Activated T-cell treated with anti-CD3 and anti-CD28 coated beads, Interleukin-2, amount 50 U/mL, for 24 hours (primary cell): ENCODE measurements at places on chromosomes 6 and 20.

DNA sequence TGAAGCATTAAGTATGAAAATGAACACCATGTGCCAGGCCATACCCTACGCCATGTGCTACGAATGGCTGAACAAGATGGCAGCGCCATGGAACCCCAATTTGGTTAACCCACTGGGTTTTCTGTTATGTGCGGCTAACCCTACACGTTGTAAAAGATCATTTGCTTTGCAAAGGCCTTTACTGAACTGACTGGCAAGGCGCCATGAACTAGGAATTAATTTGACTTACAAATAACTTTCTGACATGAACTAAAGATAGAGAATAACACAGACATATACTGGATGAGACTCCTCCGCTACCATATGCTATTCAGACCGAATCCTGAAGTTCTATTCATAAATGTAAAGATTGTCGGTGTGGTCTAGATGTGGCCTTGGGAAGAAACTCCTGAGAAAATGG lies 3.9 kb downstream of the CNKSR3 start:
- H3K27ac ChIP-seq: no peak overlapping the region
- no peaks in the 10 kb centered on the region for H3K36me3 ChIP-seq
- no peak for DNase-seq
- H3K4me3 ChIP-seq: no peak overlapping the region
- H3K27me3 ChIP-seq: peaks cover 52% of the 10 kb centered on the region

- no peak for DNase-seq
- H3K27ac ChIP-seq: no peak overlapping the region
- H3K36me3 ChIP-seq: no peaks in the 10 kb centered on the region
- no peak overlapping the region for H3K4me3 ChIP-seq
These were observed 169.1 kb upstream of the PTCHD4 start for GRCh38 chr6:48280035-48280620.

DNA sequence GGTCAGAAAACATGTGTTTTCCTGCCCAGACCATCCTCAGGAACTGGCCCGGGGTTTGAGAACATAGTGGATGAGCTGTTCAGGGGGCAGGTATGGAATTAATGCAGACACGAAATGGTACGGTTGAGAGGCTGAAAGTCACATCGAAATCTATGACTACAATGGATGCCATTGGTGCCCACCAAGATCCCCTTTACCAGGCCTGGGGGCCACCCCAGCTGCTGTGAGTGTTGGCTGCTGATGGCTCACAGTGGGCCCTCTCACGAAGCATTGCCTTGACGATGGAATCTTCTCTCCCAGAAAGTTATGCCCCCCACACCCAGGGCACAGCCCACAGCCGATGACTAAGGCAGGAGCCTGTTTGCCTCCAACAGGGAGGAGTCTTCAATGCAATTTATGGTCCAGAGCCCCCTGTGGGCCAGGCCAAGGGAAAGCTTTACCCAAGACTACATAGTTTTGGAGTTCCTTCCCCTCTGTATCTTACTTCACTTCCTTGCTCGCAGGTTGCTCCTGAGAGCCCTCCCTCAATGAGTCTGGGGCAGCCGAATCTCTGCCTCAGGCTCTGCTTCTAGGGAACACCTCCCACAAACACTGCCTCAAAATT lies 92.6 kb downstream of the BFSP1 start:
- no peak overlapping the region for H3K27ac ChIP-seq
- H3K27me3 ChIP-seq: peaks cover 9% of the 10 kb centered on the region
- H3K4me1 ChIP-seq: no peaks in the 10 kb centered on the region
- no peaks in the 10 kb centered on the region for H3K36me3 ChIP-seq

GRCh38 chr20:46739431-46740213 lies 30.2 kb downstream of the SLC2A10 start:
- H3K4me1 ChIP-seq: no peaks in the 10 kb centered on the region
- no peaks in the 10 kb centered on the region for H3K36me3 ChIP-seq
- H3K4me3 ChIP-seq: no peak overlapping the region
- H3K27me3 ChIP-seq: peaks cover 65% of the 10 kb centered on the region
- H3K27ac ChIP-seq: no peak overlapping the region

GRCh38 chr6:101747716-101748115 lies 354.2 kb downstream of the GRIK2 start:
- no peaks in the 10 kb centered on the region for H3K36me3 ChIP-seq
- H3K4me3 ChIP-seq: no peak overlapping the region
- H3K27me3 ChIP-seq: no peaks in the 10 kb centered on the region
- no peak overlapping the region for H3K27ac ChIP-seq

DNA sequence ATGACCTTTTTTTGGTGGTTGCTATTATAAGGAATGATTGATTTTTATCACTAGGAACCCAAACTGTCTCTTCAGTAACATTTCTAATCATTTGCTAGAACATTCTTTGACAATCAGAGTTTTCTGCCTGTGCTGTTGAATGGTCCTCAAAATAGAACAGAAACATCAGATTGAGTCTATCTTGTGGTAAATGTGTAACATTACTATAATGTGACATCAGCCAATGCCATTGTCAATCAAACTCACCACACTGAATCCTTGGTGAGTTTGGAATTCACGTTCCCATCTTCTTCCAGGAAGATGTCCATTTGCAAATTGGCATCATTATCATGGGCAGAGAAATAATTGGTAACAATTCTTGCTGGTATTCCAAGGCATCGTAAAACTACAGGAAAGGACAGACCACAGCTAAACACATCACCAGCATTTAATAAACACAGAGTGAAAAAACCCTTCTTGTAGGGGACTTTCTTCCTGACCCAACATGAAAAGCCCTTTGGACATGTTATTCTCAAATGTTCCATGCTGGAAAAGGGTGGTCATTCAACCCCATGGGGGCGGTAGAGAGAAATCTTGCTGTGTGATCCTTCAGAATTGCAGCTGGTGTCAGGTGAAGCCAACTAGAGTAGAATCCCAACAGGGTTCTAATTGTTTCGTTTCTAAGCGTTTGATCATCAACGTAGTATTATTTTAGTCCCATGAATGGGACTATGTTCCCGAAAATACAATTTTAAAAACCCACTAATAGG lies 98.5 kb downstream of the F13A1 start:
- no peaks in the 10 kb centered on the region for H3K4me1 ChIP-seq
- H3K27ac ChIP-seq: no peak overlapping the region
- H3K36me3 ChIP-seq: no peaks in the 10 kb centered on the region
- H3K4me3 ChIP-seq: no peak overlapping the region
- DNase-seq: no peak

GRCh38 chr6:63649269-63649668 lies 13.7 kb downstream of the PHF3 start:
- H3K27me3 ChIP-seq: no peaks in the 10 kb centered on the region
- no peak for DNase-seq
- H3K27ac ChIP-seq: no peak overlapping the region
